ENCODE measurements at places on chromosomes 4 and X.

- H3K4me1 ChIP-seq: no peaks in the 10 kb centered on the region
- H3K36me3 ChIP-seq: no peaks in the 10 kb centered on the region
- peaks cover 14% of the 10 kb centered on the region for H3K27me3 ChIP-seq
- peak; percentile 19 for DNase-seq
- H3K27ac ChIP-seq: no peak within 1 kb of the TSS
These were observed at the start of gene ARAP2 for GRCh38 chr4:36244257-36245082. TSS of gene ARAP2 (minus strand) at chr4:36244514. CDS start at chr4:36229486, 15,028 bp downstream.

- no peak for DNase-seq
- no peak overlapping the region for H3K4me3 ChIP-seq
- H3K4me1 ChIP-seq: no peaks in the 10 kb centered on the region
- H3K27ac ChIP-seq: no peak overlapping the region
These were observed 239.5 kb upstream of the HAND2 start for GRCh38 chr4:173769568-173769967.

DNA sequence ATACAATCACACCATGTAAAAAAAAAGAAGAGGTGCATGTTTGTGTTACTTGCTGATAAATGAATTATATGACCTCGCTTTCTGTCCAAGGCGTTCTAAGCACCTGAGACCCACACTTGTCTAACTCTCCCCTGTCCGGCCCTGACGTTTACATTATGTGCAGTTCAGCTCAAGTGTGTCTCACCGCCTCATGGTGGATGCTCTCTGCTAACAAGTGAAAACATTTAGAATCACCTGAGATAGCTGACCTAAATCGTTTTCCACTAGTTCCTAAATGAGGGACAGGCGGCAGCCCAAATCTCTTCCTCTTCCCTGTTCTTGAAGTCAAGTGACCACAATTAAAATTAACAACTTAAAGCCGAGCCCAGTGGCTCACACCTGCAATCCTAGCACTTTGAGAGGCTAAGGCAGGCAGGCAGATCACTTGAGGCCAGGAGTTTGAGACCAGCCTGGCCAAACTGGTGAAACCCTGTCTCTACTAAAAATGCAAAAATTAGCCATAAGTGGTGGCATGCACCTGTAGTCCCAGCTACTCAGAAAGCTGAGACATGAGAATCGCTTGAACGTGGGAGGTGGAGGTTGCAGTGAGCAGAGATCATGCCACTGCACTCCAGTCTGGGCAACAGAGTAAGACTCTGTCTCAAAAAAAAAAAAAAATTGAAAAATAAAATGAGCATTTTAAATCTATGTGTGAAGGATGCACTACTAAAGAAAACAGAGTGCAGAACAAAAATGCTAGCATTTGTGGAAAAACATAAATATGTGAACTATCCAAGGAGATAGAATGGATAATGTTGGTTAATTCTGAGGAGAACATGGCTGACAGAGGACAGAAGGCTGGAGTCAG is 3.9 kb upstream of the TIFA start:
- no peak overlapping the region for H3K27ac ChIP-seq
- H3K4me3 ChIP-seq: no peak overlapping the region
- no peaks in the 10 kb centered on the region for H3K36me3 ChIP-seq
- no peaks in the 10 kb centered on the region for H3K27me3 ChIP-seq
- no peak for DNase-seq

- H3K4me1 ChIP-seq: peaks cover 3% of the 10 kb centered on the region
- DNase-seq: no peak
- H3K36me3 ChIP-seq: no peaks in the 10 kb centered on the region
These were observed 734.1 kb upstream of the TENM3 start for GRCh38 chr4:181509073-181509472.

DNA sequence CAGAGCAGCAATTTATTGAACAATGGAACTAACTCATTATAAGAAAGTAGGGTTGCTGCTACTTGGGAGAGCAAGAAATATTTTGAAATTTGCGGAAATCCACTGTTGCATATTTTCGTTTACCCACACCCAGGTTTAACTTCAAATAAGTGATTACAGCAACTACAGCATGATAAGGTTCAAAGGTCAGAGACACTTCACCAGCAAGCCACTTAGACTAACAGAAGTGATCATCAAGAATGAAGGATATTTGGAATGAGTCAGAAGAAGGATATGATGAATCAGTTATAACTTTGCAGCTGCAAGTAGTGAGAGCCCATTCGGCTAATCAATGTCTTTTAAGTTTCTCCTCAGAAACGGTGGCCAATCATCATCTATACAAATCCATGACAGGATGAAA is 199.3 kb downstream of the TMA16 start:
- DNase-seq: no peak
- no peaks in the 10 kb centered on the region for H3K36me3 ChIP-seq
- no peak overlapping the region for H3K4me3 ChIP-seq
- H3K27ac ChIP-seq: peak overlapping the region; percentile 47

GRCh38 chr4:22190855-22191254 is 242.3 kb upstream of the KCNIP4 start:
- H3K4me1 ChIP-seq: no peaks in the 10 kb centered on the region
- no peaks in the 10 kb centered on the region for H3K36me3 ChIP-seq
- no peak for DNase-seq
- H3K27ac ChIP-seq: no peak overlapping the region
- no peak overlapping the region for H3K4me3 ChIP-seq
- H3K27me3 ChIP-seq: no peaks in the 10 kb centered on the region

DNA sequence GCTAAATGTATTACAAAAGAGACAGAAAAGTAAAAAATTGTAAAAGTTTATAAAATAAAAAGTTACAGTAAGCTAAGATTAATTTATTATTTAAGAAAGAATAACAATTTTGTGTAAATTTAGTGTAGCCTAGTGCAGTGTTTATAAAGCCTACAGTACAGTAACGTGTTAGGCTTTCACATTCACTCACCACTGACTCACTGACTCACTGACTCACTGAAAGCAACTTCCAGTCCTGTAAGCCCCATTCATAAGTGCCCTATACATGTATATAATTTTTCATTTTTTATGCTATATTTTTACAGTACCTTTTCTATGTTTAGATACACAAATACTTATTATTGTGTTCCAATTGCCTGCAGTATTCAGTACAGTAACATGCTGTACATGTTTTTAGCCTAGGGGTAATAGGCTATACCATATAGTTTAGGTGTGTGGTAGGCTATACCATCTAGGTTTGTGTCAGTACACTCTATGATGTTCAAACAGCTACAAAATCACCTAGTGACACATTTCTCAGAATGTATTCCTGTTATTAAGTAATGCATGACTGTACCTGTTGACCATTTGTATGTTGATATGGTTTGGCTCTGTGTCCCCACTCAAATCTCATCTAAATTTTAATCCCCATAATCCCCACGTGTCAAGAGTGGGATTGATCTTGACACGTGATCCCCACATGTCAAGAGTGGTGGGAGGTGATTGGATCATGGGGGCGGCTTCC is 57.9 kb downstream of the CFAP299 start:
- no peaks in the 10 kb centered on the region for H3K4me1 ChIP-seq
- DNase-seq: no peak
- H3K4me3 ChIP-seq: no peak overlapping the region
- no peaks in the 10 kb centered on the region for H3K27me3 ChIP-seq

All from SK-N-SH (cell line).